ENCODE measurements at places on chromosomes 11 and 22.

DNA sequence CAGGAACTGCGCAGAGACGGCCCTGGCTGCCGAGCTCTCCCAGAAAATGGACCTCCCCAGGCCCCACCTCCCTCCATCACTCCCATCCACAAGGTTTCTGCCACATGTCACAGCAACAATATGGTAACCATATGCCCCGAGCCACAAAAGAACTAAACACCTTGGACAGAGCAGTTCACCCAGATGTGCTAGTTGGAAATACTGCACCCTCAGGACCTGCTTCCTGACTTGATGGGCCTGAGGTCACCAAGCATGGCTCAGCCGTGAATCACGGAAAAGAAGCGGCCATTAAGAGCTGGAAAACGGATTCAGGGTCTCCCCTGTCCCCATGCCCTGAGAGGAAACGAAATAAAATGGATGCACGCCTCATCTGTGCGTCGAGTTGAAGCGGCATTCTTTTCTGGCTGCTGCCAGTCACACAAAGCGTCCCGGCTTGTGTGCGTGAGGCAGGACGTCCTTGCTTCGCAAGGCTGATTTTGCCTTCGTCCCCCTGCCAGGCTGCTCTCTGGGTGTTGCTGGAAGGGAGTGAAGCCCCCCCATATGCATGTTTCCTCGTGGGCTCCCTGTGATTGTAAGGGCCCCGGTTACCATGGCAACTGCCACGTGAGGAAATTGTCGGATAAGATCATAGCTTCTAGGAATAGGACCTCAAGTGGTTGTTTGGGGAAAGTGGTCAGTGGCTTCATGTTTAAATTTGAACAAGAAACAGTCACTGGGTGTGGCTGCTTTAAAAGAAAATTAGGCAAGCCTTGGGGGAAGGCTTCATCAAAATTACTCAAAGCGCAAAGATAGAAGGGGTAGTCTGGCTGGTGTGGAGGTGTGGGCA, 51.7 kb downstream of the FLI1 start:
- peak; percentile 63 for DNase-seq

GRCh38 chr11:1717745-1718144, 20.8 kb downstream of the KRTAP5-6 start:
- no peak for DNase-seq

GRCh38 chr11:101914341-101914737, 471 bp upstream of the CEP126 start:
- no peak for DNase-seq

DNA sequence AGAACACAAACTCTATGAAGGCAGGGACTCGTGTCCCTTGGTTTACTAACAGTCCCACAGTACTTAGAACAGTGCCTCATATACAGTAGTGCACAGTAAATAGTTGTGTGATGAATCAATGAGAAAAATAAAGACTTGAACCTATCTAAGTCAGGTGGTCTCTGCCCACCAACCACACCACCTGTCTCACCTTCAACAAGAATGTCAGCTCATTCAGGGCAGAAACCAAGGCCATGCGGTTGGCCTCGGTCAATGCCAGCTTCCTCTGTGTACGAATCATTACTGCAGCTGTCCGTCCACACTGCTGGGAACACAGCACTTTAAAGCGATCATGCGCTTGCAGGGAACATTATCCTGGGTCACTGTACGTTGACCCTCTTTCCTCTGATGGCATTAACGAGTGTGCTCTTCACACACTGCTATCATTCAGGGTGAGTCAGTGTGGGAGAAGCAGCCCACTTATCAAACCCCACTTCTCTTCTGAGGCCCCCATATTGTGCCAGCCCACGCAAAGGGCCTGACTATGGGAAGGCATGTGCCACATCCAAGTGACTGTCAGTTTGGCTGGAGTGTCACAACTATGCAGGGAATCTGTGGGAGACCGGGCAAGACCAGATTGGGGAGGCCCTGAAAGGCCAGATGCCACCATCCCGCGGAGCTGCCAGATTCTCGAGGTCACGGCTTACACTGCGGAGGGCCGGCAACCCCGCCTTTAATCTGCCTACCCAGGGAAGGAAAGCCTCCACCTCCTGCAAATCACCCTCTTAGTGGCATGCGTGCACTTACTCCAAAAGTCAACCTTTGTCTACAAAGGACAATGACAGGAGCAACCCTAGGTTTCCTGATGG, 36.1 kb downstream of the LARGE1 start:
- no peak for DNase-seq

GRCh38 chr11:64003807-64004589, 17.8 kb downstream of the OTUB1 start:
- DNase-seq = no peak

- no peak for DNase-seq
Observed at GRCh38 chr22:26429458-26430286, 612 bp downstream of the ASPHD2 start.

DNA sequence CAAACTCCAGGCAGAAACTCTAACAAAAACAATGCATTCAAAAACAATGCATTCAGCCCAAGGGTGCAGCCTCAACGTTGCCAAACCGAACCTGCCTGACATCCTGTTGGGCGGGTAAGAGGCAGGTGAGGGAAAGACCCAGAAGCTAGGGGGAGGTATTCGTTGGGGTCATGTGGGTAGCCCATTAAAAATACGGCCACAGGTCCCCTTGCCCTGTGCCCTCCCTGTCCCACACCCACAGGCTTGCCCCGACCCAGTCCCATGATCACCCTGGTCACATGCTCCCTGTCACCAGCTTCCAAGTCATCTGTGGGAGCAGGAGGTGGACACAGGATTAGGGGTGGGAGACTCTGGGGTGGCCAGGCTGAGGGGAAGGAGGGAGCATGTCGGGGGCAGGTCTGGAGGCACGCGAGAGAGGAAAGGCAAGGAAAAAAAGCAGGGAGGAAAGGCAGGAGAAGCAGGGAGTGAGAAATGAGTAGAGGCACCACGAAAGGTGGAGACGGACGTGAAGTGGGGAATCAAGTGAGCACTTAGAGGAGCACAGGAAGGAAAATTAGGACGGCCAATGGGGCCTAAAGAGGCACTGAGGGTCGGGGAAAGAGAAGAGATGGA, 683 bp downstream of the PLA2G6 start:
- DNase-seq = no peak

DNA sequence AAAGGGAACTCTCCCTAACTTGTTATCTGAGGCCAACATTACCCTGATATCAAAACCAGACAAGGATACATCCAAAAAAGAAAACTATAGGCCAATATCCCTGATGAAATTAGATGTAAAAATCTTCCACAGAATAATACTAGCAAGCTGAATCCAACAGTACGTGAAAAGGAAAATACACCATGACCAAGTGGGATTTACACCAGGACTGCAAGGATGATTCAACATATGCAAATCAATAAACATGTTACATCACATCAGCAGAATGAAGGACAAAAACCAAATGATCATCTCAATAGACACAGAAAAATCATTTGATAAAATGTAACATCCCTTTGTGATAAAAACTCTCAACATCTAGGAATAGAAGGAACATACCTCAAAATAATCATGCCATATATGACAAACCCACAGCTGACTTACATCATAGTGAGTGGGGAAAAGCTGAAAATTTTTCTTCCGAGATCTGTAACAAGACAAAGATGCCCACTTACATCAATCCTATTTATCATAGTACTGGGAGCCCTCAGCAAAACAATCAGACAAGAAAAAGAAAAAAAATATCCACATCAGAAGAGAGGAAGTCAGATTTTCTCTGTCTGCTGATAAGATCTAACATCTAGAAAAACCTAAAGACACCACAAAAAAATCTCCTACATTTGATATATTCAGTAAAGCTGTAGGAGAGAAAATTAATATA, 703.3 kb upstream of the ANO5 start:
- no peak for DNase-seq

- DNase-seq = no peak
Observed at GRCh38 chr11:64331569-64332371, 8.2 kb upstream of the CCDC88B start.

DNA sequence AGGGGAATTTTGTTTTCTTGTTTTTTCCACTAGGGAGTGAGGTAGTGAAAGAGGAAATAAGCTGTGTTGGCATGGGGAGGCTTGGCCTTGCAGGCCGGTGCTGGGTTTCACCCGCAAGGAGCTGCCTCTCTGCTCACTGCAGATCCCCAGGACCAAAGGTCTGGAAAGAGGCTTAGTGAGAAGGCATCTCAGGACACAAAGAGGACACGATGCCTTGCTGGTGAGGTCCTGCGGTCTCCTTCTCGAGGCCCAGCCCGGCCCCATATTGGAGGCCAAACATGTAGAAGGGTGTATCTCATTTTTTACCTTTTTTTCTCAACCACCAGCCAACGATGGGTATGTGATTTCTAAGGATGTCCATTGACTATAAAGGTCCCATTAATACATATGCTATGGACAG, 17.6 kb downstream of the TIMP3 start:
- no peak for DNase-seq

DNA sequence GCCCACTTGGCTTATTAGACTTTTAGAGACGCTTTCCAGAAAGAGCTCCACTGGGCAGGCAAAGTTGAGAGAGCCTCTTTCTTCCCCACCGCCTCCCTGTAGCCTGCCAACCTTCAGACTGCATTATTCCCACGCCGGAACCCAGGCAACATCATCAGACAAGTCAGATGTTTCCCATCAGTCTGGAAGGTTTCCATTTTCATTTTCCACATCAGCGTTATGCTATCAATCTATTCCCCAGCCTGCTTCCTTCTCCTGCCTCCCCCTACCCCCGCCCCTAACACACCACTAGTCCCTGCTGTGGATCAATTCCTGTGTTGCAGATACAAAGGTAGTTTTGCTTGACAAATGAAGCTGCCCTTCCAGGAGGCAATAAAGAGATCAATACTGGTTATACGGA, 184.8 kb downstream of the DSCAML1 start:
- no peak for DNase-seq

DNA sequence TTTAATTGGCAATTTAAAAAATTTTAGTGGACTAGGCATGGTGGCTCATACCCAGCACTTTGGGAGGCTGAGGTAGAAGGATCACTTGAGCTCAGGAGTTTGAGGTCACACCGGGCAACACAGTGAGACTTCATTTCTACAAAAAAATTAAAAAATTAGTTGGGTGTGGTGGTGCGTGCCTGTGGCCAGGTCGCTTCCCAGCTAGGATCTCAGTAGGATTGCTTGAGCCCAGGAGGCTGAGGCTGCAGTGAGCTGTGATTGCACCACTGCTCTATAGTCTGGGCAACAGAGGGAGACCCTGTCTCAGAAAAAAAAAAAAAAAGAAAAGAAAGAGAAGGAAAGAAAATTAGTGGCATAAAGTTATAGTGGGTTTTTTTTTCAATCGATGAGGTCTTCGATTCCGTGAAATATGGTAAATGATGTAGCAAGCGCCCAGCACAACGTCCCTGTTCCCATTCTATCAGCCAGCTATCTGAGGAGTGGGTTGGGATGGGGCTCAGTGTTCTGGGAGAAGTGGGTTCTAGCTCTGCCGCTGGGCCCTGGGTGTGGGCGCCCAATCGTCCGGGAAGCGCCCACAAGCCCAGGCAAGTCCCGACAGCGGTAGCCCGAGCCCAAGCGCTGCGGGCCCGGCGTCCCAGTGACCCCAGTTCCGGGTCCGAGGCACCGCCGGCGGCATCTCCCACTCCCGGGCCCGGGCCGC, 1.4 kb downstream of the FOSL1 start:
- DNase-seq = no peak

- DNase-seq = peak; percentile 85
Observed at GRCh38 chr22:29306835-29307595, 565 bp downstream of the GAS2L1 start.

DNA sequence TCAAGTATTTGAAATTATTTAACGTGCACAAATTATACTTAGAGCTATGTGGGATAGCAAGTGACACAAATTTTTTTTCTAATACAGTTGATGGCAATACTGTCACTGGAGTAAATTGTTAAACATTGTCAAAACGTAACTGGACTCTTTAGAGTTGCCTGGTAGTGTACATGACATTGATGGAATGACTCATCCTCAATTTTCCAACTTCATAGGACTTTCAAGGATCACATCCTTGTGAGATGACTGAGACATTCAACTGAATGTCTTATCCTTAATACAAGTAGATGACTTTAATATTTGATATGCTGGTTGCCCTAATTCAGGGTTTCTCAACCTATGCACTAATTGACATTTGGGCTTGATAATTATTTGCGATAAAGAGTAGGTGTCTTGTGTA, 310.0 kb downstream of the SWAP70 start:
- no peak for DNase-seq
